ENCODE measurements at places on chromosomes 2 and 18.

DNA sequence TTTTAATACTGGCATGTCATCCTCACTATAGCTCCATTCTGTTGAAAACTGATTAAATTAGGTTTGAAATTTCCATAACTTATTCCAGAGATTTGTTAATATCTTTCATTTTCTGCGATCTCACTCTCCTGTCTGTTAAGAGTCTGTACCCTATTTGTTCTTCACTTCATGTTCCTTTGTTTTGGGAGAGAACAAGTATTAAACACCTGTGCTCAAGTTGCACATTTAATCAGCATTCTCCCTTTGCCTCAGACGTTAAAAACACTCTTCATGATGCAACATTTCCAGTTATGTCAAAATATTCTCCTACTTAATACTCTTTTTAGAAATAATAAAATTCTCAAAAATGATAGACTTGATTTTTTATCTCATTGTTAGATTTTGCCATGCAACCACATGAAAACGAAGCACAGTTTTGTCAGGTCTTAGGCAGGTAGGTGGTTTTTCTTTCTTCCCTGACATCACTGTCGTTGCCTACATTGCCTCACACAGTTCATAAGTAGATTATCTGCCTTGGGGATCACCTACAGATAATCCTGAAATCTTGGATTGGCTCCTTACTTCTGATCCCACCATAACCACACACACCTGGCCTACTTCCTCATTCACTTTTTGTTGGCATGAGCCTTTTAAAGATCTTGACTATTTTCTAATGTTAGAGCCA is 109.9 kb downstream of the GAREM1 start:
- DNase-seq: no peak

- DNase-seq: no peak
Observed at GRCh38 chr2:127149384-127149783, 42.4 kb upstream of the BIN1 start.

GRCh38 chr18:22226801-22227200 is 57.4 kb downstream of the GATA6 start:
- no peak for DNase-seq

- DNase-seq: no peak
Observed at GRCh38 chr2:46277431-46278190, 19.6 kb upstream of the EPAS1 start.

- peak; percentile 90 for DNase-seq
Observed at GRCh38 chr2:177264209-177264692, 276 bp downstream of the NFE2L2 start.

DNA sequence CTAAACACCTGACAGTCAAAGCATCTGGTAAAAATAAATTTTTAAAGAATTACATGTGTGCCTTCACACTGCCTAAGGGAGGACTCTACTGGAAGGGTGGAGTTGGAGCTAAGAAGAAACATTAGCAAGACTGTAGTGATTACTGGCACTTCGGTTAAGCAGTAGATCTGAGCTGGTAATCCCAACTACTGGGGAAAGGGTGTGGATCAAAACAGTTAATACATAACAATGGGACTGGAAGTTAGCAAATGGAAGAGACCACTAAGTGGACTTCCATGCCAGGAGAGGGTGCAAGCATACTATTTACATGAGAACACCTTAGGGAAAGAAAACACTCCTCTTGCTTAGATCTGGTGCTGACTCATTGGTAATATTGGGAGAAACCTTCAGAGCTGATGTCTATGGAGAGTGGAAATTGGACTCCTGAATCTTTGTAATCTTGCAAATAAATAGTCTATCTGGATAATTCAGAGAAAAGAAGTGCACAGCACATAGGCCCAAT is 519.6 kb upstream of the LINC00305 start:
- no peak for DNase-seq

DNA sequence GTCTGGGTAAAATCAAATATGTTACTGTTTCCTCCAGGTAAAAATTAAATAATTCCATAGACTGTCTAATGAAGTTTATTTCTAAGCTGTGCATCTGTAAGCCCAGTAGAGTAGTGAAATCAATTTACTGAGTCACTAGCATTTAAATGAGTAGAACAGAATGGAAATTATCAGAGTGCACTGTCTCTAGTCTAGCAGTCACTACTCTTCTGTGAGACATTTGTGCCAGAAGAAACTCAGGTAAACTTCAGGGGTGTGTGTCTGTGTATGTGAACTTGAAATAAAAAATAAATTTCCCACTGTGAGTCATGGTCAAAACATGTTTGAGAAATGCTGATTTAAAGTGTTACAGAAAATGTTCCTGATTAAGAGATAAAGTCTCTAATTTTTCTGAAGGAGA is 146.4 kb downstream of the RIF1 start:
- no peak for DNase-seq

DNA sequence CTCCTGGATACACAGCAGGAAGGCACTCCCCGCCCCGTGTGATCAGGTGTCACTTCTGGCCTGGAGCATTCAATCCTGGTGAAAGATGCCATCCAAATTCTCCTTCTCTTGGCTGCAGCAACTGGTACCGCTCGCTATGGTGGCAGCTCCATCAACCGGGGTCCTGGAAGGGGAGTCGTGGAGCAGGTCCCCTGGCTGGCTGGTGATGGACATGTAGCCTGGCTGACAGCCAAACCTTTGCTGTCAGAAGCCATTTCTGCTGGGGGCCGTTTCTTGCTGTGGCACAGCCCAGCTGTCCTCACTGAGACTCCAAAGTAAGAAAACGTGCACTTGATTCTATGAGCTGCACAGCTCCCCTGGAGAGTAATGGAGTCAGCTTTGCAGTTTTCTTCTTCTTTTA is 7.1 kb upstream of the CYS1 start:
- no peak for DNase-seq

DNA sequence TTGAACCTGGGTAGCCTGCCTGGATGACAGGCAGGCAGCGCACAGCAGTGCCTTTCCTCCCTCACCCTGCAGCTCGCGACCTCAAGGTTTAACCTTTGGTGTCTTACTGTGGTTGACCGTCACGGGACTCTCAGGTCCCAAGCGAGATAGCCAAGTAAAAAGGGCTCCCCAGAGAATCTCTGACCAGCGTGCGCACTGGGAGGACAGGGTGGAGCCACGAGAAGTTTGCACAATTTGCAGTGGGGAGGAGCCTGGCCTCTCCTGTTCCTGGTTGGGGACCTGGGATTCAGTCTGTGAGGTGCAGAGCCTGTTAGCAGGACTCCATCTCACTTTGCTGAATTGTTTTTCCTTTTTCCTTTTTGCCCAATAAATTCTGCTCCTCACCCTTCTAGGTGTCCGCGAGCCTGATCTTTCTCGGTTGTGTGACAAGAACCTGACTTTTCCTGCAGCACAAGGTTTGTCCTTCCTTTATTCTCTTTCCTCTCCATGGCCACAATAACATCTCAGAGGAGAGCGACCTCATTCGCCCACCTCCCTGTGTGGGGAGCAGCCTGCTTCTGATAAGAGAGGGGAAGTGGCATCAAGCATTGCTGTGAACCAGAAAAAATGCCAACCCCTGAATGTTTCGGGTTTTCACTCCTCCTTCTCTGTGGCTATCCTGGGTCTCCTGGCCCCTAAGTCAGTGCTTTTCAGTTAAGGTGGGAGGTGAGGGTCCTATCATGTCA is 36.2 kb downstream of the POU3F3 start:
- DNase-seq: no peak

- DNase-seq: no peak
Observed at GRCh38 chr18:76402026-76402990, 92.7 kb downstream of the ZNF516 start.

DNA sequence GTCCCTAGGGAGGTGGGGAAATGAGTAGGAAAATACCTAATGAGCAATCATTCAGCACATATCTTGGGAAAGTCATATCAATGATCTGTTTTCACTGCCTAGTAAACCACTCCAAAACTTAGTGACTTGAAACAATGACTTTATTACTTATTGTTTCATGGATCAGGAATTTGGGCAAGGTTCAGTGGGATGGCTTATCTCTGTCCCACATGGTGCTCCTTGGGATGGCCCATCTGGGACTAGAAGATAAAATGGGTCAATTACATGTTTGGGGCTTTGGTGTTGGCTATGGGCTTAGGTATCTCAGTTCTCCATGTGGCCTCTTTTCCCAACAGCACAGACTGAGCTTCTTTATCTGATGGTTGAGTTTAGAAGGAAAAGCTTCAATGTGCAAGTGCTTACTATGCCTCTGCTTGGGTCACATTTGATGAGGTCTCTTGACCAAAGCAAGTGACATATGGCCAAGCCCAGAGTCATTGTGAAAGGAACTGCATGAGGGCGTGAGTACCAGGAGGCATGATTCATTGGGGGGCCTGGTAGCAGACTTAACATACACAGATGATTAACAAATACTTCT is 218.1 kb upstream of the TNP1 start:
- no peak for DNase-seq

- DNase-seq: no peak
Observed at GRCh38 chr2:54073796-54074195, 41.6 kb upstream of the ACYP2 start.
